ENCODE measurements at places on chromosomes 1 and 21.

GRCh38 chr1:115670476-115671175 lies 28.9 kb downstream of the VANGL1 start:
- DNase-seq, result no peak

DNA sequence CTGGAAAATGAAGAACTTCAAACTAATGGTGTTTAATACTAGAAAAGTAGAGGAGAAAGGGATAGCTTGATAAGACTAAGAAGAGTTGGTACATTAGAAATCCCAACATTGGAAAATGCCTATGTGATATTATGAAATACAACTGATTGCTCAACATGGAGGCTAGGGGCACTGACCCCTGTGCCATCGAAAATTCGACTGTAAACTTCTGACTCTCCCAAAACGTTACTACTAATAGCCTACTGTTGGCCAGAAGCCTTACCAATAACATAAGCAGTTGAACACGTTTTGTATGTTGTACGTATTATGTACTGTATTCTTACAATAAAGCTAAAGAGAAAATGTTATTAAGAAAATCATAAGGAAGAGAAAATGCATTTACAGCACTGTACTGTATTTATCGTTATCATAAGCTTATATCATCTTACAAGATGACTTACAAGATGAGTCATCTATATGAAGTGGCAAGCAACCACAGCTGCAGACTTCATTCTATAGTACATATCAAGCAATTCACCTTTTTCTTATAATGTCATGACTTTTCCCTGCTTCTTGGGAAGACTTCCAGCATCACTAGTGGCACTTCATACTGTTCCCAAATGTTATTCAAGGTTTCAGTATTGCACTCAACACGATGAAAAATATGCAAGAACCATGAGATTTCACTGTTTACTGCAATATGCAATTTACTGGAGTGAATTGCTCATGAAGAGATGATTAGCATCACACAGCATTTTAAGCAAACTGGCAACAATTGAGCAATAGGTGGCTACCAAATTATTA lies 12.9 kb upstream of the CTSK start:
- DNase-seq, result no peak

DNA sequence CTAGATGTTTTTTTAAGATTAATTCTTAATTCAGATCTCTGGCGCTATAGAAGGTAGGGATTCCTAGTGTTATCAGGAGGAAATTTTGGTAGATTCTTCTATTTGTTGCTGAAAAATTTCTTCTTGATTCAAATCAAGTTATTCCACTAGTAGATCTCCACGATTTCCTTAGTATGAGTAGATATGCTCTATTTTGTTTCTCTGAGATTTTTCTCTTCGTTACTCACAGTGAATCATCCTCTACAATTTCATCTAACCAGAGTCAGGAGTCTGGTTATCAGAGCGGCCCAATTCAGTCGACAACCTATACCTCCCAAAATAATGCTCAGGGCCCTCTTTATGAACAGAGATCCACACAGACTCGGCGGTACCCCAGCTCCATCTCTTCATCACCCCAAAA lies 18.8 kb upstream of the HAX1 start:
- DNase-seq, result no peak

- DNase-seq, result no peak
Measured at GRCh38 chr1:199029855-199030254, 391.0 kb downstream of the PTPRC start.

- no peak for DNase-seq
Measured at GRCh38 chr21:44931137-44931500, 8.7 kb upstream of the SLX9 start.

DNA sequence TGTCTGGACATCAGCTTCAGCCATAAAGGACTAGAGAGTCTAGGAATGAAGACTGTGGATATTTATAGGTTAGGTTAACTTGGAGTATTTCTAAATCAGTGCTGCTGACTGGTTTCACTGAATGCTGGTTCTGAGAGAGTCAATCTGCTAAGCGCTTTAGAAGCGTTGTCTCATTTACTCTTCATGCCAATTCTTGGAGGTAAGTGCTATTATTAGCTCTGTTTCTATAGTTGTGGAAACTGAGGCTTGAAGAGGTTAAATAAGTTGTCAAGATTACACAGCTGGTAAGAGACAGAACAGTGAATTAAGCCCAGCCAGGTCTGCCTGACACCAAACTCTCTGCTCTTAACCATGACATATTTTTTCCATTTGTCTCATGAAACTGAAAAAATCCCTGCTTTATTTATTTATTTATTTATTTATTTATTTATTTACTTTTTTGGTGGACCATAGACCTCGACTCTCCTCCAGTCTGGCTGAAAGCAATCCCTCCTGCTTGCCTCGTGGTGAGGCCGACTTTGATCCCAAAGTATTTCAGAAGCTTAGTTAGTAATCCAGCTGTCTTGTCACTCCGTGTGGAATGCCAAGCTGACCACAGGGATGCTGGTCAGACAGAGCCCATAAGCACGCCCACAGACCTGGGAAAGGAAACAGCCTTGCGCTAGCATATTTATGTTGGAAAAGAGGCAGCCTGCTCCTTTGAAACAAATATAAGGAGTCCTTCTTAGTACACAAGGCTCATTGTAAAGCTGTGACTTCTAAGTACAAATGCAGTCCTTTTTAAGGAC lies 16.9 kb downstream of the NTMT2 start:
- no peak for DNase-seq

- no peak for DNase-seq
Measured at GRCh38 chr1:41138549-41138948, 103.6 kb downstream of the SCMH1 start.

DNA sequence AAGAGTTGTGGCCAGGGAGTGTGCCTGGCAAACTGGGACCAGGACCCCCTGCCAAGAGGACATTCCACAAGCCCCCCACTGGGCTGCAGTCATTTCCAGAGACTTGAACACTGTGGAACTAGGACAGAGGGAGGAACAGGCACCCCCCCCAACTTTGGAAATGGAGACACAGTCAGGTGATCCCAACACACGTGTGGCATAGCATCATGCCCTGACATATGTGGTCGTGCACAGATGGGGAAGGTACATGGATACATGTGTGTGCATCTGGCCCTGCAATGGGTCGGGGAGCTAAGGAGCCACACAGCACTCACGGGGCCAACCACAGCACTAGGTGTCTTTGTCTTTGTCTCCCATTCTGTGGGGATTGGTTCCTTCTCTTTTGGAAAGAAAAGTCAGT lies 6.6 kb upstream of the TFF3 start:
- no peak for DNase-seq

DNA sequence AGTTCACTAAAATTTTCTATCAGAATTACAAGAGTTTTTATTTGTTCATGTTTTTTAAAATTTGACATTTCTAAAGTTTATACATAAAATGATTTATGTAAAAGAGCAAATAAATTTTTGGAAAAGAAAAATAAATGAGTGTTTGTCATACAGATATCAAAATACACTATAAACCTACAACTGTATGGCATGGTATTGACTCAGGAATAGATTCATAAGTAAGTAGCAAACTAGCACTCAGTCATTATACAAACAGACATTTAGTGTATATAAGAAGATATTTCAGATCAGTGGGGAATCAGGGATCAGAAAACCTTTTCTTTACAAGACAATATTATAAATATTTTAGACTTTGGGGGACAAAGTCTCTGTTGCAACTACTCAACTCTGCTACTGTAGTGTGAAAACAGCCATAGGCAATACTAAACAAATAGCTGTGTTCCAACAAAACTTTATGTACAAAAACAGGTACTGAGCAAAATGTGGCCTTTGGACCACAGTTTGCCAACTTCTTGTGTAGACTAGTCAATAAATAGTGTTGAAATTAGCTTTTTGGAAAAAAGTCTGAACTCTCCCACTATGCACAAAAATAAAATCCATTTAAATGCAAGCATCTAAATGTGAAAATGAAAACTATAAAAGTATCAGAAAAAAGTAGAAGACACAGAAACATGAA lies 508.8 kb upstream of the CAMK1G start:
- no peak for DNase-seq

- DNase-seq, result no peak
Measured at GRCh38 chr1:71464016-71464415, 383.2 kb upstream of the ZRANB2 start.

GRCh38 chr1:24465638-24466037 lies 37.0 kb upstream of the RCAN3 start:
- DNase-seq, result no peak

DNA sequence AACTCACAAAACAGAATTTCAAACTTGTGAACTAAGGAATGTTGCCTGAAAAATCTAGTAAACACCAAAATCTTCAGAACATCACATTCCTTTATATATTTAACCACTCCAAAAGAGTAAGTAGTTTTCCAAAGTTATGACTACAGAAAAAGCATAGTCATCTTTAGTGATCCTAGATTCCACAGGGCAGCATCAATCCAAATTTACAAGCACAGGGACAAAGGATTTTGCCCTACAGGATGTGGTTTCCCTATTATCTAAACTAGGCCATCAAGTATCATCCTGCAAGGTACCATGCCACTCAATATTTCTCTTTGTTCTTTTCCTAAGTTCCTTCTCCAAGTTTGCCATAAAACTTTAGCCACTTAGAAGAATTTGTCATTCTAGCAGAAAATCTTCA lies 33.0 kb downstream of the COP1 start:
- DNase-seq, result no peak

GRCh38 chr1:2230781-2231531 lies 2.8 kb downstream of the SKI start:
- DNase-seq, result no peak

DNA sequence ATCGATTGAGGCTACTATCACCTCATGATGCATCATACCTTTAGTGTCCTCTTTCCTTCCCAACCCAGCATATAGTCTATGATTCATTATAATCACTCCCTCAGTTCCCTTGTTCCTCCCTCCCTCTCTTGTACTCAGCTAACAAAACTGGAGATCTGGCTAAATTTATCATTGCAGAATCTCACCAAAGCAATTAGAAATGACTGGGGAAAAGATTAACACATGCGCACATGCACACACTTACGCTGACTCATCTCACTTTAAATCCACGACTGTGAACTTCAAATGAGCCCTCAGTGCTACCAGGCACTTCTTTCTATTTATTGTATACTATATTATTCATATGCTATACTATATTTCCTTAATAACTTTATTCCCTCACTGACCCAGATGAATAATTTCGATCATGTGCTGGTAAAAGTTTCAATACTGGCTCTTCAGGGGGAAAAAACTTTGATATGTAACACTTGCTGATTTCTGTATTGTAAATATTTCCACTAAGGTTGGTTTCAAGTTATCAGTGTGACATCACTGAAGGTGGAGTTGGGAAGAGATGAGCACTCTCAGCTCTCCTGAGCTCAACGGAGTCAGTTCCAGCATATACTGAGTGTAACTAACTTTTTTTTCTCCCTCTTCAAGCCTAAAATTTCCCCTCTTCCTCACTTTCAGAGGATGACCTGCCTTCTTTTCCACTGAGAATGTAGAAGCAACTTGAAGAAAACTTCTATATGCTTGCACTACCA lies 613.7 kb upstream of the B3GALT2 start:
- DNase-seq, result no peak
